Karpas-422 (cell line): ENCODE measurements at places on chromosomes 12 and 14.

DNA sequence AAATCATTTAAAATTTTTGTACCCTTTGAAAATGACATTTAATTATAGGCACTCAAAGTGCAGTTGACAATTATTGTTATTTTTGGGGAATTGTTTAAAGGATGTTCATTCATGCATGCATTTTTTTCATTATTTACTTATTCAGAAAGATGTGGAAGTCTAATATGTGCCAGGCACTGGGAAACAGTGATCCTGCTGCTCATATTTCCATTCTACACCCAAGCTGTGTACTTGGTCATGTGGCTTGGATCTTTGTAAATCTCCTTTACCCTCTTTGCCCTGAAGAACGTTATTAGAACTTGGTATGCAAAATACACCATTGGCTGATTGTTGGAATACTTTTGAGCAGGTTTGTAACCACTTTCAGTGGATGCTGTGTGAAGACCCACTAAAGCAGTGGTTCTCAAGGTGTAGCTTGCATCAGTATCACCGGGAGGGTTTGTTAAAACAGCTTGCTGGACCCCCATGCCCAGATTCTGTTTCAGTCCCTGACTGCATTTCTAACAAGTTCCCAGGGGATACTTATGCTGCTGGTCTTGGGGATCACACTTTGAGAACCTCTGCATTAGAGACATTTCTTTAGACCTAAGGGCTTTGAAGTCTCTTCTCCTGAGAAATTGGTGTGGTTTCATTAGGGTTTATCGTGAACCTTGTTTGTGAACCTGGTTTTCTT lies 47.5 kb downstream of the PRKCH start:
- no peak for DNase-seq

DNA sequence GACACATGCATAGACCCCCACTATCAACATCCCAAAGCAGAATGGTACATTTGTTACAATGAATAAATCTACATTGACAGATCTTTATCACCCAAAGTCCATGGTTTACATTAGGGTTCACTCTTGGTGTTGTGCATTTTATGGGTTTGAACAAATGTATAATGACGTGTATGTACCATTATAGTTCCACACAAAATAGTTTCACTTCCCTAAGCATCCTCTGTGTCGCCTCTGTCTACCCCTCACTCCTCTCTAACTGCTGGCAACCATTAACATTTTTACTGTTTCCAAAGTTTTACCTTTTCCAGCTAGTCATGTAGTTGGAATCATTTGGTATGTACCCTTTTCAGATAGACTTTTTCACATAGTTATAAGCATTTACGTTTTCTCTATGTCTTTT lies 69.5 kb upstream of the LMO3 start:
- DNase-seq: no peak

GRCh38 chr12:99372257-99372920 lies 275.2 kb upstream of the GARIN6 start:
- no peak for DNase-seq

- no peak for DNase-seq
These were observed 89.6 kb downstream of the ARF6 start for GRCh38 chr14:49982501-49982951.

- no peak for DNase-seq
These were observed 26.1 kb downstream of the KRT8 start for GRCh38 chr12:52878507-52879393.

DNA sequence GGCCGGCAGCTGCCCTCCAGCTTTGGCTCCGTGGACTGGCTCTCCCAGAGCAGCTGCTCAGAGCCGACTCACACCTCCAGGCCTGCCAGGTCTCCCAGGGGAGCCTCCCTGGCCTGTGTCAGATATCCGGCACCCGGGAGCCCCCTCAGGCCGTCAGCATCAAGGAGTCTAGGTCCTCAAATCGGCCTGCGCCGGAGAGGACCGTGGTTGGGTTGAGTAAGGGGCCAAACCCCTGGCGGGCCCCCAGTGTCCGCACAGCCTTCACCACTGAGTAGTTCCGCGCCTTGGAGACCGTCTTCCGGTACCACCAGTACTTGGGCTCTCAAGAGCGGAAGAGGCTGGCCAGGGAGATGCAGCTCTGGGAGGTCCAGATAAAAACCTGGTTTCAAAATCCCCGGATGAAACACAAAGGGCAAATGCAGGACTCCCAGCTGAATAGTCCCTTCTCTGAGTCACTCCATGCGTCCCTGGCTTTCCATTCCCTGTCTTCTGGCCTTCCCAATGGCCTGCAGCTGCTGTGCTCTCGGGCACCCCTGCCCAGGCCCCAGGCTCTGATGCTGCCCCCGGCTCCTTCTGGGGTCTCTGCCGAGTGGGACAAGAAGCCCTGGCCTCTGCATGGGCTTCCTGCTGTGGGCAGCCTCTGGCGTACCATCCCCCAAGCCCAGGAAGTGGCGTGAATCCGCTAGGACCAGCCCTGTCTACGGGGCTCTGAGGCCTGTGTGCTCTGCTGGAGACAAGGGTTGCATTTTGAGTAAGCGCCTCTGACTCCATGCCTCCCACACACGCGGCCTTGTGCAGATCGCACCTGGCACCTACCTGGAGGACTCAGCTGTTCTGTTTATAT lies 245.1 kb upstream of the ATXN7L3B start:
- DNase-seq: no peak

DNA sequence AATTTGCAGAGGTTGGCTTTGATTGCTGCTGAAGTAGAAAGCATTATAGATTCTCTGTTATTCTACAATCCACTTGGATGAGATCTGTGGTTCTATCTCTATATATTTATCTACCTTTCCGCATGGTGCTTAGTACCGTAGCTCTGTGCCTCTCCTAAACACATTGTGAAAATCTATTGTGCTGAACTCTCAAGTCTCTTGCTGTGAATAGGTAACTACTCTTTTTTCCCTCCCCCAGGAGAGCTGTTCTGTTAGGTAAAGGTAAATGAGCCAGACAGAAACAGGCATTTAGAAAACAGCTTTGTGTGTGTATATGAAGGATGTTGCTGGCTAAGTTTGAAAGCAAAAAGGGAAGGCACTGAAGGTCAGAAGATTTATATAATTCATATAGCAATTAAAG lies 112.6 kb downstream of the BRMS1L start:
- no peak for DNase-seq

DNA sequence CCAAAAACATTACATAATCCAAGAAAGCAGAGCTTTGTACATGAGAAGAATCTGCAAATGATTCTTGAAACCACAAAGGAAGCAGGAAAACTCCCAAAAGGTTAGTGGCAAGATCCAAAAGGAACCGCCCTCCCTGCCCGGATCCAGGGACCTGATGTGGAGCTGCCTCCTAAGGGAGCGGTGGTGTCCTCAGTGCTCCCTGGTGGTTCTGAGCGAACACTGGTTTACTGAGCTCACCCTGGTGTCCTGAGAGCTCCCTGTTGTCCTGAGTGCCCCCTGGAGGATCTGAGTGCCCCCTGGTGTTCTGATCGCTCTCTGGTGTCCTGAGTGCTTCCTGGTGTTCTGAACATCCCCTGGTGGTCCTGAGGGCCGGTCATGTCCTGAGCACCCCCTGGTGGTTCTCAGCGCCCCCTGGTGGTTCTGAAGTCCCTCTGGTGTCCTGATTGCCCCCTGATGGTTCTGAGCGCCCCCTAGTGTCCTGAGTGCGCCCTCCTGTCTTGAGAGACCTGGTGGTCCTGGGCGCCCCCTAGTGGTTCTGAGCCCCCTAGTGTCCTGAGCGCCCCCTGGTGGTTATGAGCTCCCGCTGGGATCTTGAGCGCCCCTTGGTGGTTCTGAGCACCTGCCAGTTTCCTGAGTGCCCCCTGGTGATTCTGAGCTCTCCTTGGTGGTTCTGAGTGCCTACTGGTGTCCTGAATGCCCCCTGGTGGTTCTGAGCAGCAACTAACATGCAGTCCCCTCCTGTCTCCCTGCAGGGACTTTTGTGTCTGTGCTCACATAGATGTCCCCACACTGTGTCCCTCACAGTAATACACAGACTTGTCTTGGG lies 891.1 kb downstream of the TMEM121 start:
- peak; percentile 87 for DNase-seq

- DNase-seq: no peak
These were observed 139.8 kb downstream of the TSPAN9 start for GRCh38 chr12:3216726-3217682.

- DNase-seq: no peak
These were observed 170.5 kb upstream of the RBM19 start for GRCh38 chr12:114136631-114137030.

- no peak for DNase-seq
These were observed 863.2 kb downstream of the LRFN5 start for GRCh38 chr14:42469637-42470426.

DNA sequence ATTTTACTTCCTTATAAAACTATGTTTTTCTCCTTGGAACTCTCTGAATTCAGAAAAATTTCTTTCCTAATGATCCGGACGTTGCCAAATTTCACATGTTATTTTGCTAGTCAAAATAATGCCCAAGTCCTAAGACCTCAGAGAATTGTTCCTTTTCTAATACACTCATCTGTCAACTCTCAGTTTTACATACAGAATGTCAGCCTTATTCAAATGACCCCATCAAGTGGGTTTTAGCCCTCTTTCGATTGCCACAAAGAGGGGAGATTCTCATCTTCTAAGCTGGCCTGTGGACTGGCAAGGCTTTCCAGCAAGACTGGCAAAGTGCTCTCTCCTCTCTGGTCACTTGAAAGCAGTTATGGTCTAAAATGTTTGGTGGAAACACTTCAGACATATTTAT lies 99.3 kb upstream of the GPHB5 start:
- peak; percentile 83 for DNase-seq

- no peak for DNase-seq
These were observed 55.4 kb downstream of the SAMD4A start for GRCh38 chr14:54622192-54622958.

- DNase-seq: no peak
These were observed 836.1 kb downstream of the VRK1 start for GRCh38 chr14:97633131-97633738.

DNA sequence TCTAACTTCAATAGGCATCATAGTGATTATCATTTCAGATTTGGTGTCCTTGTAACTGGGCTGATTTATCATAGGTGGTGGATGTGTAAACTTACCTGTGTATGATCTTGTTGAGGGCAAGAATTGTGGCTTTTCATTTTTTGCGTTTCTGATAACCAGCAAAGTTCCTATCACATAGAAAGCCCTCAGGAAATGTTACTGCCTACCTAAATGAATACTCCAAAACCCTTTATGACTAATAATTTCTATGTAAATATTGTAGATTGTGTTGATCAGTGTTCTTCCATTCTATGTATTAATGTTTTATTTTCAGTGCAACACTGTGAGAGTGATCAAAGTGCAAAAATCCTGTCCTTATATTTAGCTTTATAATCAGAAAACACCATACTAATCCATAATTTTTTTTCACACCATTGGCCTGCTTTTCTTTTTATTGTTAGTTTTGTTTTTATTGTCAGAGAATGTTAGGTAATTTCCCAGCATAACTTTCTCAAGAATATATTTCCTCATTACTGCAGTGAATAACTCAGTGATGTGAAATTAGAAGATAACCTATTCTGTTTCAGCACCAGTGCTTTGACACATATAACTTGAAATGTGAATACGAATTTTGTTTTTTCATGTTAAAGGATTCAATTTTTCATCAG lies 94.1 kb downstream of the GPHN start:
- peak; percentile 0 for DNase-seq

DNA sequence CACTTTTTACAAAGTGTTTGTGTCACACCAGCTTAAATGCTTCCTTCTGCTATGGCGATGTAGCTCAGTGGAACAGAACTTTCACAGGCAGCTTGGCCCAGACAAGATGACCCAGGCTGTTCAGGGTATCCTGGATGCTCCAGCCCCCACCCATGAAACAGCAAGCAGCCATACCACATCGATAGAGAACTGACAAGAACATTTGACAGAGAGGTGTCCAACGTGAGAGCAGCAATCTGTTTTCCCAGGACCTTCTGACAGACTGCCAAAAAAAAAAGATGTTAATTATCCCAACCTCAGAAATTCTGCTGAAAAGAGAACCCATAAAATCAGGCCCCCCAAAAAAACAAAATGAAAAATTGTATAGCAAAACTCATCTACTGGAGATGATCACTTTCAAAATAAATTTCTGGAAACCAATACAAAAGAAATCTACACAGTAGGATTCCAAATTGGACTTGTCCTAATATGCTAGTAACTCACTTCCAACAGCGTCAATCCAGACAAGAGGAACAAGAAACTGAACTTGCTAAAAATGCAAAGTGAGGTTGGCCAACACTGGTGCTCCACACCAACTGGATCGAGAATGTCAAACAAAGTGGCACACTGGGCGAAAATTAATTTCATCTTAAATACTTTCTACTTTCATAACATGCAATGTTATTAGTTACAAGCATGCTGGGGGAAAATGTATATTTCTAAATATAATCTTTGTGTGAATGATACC lies 118.8 kb downstream of the DPF3 start:
- no peak for DNase-seq

- peak; percentile 47 for DNase-seq
These were observed 16.6 kb downstream of the ADGRD1 start for GRCh38 chr12:130970165-130970907.

DNA sequence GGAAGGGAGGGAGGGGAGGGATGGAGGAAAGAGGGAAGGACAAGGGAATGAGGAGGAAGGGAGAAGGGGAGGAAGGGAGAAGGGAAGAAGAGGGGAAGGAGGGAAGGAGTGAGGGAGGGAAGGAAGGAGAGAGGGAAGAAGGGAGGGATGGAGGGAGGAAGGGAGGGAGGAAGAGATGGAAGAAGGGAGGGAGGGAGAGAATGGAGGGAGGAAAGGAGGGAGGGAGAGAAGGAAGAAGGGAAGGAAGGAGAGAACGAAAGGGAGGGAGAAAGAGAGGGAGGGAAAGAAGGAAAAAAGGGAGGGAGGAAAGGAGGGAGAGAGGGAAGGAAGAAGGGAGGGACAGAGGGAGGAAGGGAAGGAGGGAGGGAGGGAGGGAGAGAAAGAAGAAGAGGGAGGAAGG lies 49.5 kb downstream of the RIMBP2 start:
- no peak for DNase-seq

DNA sequence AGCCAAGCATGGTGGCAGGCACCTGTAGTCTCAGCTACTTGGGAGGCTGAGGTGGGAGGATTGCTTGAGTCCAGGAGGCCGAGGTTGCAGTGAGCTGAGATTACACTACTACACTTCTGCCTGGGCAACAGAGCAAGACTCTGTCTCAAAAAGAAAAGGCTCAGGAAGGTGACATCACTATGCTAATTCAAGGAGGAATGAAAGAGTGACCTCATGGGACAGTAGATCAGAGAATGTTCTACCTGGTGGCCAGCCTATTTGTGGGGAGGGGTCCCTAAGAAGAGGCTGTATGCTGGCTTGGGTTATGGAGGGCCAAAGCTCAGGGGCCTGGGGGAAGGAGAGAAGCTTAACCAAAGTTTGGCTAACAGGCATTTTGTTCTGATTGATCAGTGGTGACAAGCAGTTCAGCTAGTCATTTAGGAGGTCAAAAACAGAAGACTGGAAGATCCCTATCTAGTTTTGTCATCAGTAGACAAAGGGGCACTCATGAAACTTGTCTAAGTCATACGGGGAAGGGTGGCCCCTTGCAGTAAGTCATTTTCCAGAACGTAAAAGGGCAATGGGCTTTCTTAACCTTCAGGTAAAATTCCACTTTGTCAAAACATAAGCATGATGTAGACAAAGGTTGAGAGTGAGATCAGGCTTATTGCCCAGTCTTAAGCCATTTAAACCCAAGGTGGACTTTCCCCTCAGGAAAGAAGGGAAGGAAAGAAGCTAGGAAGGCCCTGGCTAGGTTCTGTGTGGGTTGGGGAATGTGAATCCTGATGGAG lies 60.8 kb upstream of the EEA1 start:
- DNase-seq: no peak
